DMS79 treated with DMSO at 0.1 percent for 48 hours (cell line): ENCODE measurements at places on chromosomes 11 and 22.

GRCh38 chr11:36007127-36007655 is 63.3 kb downstream of the LDLRAD3 start:
- no peak for DNase-seq

- DNase-seq = no peak
These were observed 878.5 kb upstream of the LRRC4C start for GRCh38 chr11:42337786-42338455.

DNA sequence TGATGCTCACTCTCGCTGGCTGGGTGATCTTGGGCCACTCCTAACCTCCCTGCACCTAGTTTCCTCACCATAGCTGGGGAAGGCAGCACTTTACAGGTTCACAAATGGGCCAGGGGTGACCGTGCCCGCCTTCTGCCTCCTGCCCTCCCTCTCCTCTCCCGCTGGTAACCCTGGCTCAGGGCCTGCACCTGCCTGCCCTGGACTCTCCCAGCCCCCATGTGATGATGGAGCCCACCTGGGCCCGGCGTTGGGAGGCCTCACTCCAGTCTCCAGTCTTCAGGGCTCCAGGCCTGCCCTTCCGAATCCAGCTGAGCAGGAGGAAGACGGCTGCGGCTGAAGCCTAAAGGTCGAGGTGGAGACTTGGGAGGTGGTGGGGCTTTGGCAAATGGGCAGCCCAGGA is 152.9 kb downstream of the CACNA1I start:
- no peak for DNase-seq

- no peak for DNase-seq
These were observed 942.8 kb upstream of the TENM4 start for GRCh38 chr11:80383655-80384054.

- DNase-seq = no peak
These were observed 103.5 kb downstream of the MICAL2 start for GRCh38 chr11:12213883-12214282.

DNA sequence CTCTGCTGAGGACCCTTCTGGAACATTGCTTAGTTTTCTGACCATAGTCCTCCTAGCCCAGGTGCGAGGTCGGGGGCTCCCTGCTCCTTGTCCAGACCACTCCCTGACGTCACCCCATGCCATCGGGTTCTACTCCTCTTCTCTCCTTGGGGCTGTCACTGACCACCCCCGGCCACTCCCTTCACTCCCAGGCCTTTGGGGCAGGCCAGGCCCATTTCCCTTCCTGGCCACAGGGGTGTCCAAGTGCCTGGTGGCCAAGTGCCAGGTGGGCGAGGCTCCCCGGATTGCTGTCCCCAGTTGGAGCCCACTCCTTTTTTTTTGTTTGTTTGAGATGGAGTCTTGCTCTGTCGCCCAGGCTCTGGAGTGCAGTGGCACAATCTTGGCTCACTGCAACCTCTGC is 19.5 kb downstream of the MRGPRD start:
- DNase-seq = no peak

DNA sequence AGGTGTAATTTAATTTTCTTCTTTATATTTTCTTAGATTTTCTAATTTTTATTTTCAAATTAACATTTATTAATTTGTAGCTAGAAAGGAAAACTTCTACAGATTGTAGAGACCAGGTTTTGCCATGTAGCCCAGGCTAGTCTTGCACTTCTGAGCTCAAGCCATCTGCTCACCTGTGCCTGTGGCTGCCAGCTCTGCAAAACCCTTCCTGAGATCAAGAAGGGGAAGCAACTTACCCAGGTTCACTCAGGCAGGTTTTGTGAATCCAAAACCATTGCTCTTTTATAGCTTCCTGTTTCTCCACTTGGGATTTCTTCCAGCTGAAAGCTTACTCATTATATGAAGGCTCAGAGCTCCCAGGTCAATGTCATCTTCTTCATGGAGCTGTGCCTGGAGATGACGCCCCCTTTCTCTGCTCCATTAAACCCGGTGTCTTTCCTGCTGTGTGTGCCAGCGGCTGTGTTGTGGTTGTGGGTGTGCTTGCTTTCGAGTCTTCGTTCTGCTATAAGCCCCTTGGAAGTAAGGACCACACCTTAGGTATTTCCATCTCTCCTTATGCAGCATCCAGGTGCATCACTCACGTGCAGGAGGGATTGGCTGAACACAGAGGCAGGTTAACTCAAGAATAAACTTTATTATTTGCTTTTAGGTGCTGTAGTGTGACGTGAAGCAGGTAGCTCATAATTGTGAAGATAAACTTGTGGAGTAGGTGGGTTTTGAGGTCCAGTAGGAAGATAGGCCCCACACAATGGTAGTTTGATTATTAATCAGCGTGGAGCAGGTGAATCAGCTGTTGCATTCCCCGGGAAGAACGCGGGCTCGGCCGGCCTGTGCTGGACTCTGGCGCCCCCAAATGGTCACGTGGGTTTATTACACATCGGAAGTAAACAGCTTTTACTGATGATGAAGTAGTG is 42.2 kb upstream of the INCENP start:
- peak; percentile 75 for DNase-seq

GRCh38 chr22:29531419-29531818 is 22.1 kb downstream of the THOC5 start:
- no peak for DNase-seq

DNA sequence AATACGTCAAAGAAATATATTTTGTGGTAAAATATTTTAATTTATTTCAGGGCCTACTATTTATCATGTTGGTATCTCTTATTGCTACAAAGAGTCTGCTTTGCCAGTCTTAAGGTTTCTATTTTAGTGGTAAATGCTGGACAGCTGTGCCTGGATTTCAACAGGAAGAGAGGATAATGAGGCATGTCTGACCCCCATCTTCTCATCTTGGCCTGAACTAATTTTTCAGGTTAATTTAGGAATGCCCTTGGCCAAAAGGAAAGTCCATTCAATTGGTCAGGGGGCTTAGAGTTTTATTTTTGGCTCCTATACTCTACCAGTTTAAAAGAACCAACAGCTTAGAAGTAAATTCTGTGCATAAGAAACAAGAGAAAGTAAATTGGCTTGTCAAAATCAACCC is 428.2 kb downstream of the LUZP2 start:
- DNase-seq = no peak

GRCh38 chr22:30435674-30436126 is 10.1 kb downstream of the MTFP1 start:
- DNase-seq = no peak

DNA sequence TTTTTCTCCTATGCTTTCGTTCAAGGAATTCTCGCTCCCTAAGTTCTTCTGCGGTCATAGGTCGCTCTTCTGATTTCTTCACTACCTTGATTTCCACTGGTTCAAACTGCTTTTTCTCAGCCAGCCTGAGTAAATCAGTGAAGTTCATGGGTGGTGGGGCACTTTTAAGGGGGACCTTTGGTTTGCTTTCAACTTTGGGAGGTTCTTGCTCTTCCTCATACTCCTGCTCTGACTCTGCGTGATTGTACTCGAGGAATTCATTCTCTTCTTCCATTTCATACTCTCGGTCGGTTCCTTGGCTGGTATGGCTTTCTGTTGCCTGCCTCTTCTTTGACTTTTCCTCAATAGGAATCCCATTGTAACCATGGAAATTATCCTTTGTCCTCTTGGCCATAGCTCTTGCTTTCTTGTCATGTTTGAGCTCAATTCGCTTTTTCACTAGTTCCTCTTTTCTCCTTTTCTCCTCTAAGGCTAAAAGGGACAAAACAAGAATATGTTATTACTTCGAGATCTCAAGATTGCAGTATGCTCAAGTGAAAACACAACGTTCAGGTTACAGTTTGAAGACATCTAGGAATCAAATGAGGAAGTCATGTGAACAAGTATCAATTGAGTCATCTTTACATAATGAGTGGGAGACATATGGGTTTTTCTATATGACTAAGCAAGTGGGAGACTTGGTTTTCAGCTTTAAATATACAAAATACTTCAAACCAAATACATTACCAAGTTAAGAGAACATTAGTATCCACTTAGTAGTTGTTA is 16.2 kb downstream of the MISFA start:
- DNase-seq = no peak

GRCh38 chr11:35655856-35656255 is 6.7 kb upstream of the TRIM44 start:
- no peak for DNase-seq

GRCh38 chr11:93512073-93512475 is 31.1 kb downstream of the SMCO4 start:
- no peak for DNase-seq

GRCh38 chr11:70220136-70220535 is 17.0 kb downstream of the FADD start:
- no peak for DNase-seq

- no peak for DNase-seq
These were observed 20.3 kb upstream of the TNRC6B start for GRCh38 chr22:40157330-40157945.

GRCh38 chr22:46240506-46240905 is 9.6 kb downstream of the CDPF1 start:
- no peak for DNase-seq
